ENCODE measurements at places on chromosomes 1 and 21.

GRCh38 chr1:42000766-42001165, 82.0 kb upstream of the HIVEP3 start:
- DNase-seq: no peak

GRCh38 chr21:39022863-39023693, 160.2 kb downstream of the PSMG1 start:
- DNase-seq: no peak

DNA sequence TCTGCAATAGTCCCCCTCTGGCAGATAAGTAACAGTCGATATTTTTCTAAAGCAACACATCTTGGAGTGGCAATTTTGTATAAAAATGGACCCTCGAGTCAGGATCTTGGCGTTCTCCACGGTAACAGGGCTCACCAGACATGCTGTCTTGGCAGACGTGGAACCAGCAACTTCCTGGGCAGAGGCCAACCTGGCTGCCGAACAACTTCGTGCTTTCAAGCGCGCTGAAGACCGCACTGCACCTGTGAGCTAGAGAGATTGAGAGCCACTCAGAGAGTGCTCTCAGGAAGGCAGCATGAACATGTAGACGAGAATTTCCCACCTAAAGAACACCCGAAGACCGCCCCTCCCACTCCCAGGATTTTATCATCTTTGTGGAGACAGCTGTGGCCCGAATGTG, 7.3 kb downstream of the C1orf174 start:
- DNase-seq: no peak

DNA sequence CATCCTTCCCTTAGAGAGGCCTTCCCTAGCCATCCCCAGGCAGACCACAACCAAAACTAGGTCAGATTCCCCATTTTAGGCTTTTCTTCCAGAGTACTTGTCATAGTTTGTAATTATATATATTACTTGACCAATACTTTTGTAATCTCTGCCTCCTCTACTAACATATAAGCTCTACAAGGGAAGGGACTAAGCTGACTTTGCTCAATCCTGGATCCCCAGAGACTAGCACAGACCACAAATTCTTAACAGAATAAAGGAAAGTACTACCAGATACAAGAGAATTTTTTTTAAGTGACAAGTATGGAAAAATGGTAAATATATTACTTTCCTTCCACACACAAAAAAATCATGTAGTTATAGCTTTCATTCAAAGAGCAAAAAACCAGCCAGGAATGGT, 2.0 kb downstream of the ZMYM6 start:
- DNase-seq: no peak

GRCh38 chr1:30607723-30608122, 115.7 kb downstream of the MATN1 start:
- DNase-seq: no peak

- no peak for DNase-seq
Observed at GRCh38 chr1:150006881-150007421, 3.6 kb downstream of the OTUD7B start.
